Stimulated activated CD8-positive, alpha-beta memory T cell treated with anti-CD3 and anti-CD28 coated beads, Interleukin-15, amount 100 ng/mL, for 48 hours (primary cell): ENCODE measurements at places on chromosomes 12 and 14.

DNA sequence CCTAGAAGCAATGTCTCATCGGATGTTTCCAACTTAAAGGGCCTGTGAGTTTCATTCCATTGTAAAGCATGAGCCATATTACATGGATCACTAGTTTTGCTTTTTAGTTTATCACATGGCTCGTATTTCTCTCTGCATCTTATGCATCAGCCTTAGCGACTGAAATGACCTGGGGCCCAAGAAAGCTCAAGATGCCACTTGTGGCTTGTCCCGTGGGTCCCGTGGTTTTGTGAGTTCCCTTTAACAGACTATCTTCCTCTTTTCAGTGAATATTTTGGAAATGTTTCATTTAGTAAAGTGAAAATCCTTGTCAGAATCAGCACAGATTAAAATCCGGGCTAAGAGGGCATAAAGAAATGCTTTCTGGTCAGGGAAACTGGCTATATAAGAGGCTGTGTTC, 86.2 kb upstream of the PPM1H start:
- DNase-seq: no peak

DNA sequence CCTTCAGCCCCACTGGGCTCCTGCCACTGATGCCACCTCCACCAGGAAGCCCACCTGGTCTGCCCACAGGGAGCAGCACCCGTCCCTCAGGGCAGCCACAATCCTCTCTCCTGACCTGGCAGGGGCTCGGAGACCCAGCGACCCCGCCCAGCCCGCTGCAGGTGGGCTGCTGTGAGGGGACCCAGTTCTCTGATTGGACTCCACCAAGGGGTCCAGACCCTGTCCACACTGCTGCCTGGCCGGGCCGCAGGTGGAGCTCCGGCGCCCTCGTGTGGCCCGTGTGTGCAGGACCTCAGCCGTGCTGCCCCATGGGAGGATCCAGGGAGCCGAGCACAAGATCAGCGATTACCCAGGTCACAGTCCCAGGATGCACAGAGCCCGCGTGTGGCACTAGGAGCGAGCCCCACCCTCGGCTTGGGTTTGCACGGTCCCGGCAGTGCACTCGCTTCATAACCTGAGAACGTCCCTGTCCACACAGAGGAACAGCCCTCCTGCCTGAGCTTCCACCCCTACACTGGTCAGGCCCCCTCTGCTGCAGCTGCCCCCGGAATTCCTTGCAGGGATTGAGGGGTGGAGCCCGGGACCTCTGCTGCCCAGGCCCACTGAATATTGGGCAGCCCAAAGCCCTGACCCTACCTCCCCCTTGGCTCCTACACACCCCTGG, 35.4 kb upstream of the TMEM179 start:
- DNase-seq: peak; percentile 32

DNA sequence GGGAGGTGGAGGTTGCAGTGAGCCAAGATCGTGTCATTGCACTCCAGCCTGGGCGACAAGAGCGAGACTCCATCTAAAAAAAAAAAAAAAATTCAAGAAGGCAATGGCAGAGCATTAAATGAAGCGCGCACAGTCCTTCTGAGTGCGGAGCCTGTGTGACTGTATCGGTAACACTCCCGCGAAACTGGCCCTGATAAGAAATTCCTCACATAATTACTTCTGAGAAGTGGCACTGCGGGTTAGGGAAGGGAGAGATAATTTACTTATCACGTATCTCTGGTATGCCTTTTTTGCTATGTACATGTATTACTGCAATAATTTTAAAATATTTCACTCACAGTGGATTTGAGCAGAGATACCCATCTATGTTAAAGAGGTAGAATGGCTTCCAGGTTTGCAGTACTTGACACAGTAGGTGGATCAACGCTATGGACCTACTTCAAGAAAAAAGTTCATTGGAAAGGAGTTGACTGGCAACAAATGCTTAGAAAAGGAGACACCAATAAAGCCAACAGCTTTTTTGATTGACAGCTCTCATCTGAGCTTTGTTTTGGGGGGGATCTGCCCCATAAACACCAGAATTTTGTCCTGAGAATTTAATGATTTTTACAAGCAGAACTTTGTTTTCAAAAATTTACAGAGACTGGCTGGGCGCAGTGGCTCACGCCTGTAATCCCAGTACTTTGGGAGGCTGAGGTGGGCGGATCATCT, 29.2 kb upstream of the SPTLC2 start:
- no peak for DNase-seq

DNA sequence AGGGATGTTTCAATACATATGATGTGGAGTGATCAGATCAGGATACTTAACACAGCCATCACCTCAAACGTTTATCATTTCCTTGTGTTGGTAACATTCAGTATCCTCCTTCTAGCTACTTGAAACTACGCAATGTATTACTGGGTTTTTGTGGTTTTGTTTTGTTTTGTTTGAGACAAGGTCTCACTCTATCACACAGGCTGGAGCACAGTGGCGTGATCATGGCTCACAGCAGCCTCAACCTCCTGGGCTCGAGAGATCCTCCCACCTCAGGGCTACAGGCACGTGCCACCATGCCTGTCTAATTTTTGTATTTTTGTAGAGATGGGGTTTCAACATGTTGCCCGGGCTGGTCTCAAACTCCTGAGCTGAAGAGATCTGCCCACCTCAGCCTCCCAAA, 70.2 kb upstream of the BCL11B start:
- no peak for DNase-seq

DNA sequence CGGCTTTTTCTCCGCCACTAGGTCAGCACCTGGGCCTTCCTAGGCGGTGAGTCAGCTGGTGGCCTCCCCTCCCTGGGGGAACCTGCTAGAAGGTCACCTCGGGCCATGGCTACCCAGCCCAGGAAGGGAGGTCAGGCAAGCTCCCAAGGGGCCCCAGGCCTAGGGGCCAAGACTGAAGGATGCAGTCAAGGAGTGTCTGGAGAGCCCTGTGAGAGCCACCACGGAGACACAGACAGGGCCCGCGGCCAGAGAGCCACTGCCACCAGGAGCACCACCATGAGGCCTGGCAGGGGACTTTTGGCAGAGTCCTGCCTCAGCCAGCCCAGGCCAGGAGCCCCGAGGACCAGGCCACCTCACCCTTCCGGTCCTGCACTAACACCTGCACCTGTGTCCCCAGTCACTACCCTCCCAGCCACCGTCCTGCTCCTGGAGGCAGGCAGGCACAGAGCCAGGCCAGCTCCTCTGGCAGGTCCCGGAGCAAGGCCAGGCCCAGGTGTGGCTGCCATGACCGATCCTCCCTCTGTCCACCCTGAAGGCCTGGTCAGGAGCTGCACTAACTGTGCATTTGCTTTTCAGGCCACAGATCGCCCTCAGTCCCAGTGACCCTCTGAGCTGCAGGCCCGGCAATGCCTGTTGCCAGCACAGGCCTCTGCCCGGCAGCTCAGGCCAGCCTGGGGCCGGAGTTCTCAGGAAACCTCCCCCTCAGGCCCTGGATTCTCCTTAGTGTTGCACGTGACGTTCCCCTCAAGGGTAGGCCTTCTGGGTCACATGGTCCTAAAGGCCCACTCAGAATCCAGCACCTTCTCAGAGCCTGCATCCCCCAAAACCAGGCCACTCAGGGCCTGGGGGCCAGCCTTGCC, 6.9 kb downstream of the PHETA1 start:
- DNase-seq: no peak

DNA sequence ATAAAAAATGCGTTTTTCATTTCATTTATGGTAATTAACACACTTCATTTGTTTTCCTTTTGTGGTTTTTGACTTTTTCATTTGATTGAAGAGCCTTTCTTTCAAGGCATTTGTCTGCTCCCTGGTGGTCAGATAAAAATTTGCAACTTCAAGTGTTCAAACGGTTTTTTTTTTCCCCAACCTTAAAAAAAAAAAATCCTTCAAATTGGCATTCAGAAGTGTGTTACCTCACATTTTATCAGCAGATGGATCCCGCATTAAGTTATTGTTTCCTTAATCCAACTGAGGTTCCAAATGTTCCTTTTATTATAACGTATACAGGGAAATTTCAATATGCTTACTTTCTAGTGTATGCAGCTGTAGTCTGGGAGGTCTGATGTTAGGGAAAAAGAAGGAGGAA, 47.2 kb downstream of the MYF5 start:
- DNase-seq: no peak

GRCh38 chr12:4809013-4809448, 88.8 kb downstream of the GALNT8 start:
- no peak for DNase-seq

- no peak for DNase-seq
Observed at GRCh38 chr12:2288001-2288400, 235.2 kb downstream of the CACNA1C start.

GRCh38 chr14:39241637-39242036, 7.9 kb downstream of the MIA2 start:
- no peak for DNase-seq

DNA sequence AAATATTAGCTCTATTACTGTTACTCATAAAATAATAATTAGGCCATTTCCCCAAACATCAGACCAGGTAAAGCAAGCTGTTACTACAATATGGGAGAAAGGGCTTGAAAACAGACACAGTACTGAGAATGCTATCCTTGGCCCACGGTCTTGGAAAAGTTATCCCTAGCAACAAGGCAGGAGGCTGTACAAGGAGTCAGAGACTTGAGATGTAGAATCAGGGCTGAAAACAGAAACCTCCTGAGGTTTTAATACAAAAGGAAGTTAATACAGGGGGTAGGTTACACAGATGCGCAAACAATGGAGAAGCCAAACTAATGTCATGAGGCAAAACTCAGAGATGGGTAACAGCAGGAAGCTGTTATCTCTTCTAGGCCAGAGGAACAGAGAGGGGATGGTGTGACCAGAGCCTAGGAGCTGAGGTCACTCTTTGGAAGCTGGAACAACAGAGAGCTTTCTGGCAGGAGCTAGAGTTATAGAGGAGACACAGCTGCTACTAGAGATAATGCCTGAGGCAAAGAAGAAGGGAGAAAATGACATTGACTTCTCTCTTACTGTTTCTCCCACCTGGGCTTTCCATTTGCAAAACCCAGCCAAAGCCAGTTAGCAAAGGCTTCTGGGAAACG, 248.8 kb downstream of the SUDS3 start:
- DNase-seq: no peak

GRCh38 chr14:34582117-34582680, 42.7 kb upstream of the EAPP start:
- no peak for DNase-seq

DNA sequence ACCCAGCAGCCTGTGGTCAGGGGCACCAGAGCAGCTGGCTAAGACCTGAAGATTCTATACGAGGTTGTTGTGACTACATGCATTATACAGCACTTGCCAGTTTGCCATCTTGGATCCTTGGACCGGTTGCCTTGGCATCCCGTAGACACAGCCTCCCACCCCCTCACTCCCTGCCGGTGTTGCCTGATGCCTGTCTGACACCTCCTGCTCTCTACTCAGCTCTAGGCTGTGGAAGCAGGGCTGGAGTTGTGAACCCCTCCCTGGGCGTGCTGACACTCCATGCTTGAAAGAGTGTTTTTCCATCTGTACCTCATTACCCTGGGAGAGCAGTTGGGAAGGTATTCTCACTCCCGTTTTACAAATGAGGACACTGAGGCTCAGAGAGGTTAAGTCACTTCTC, 2.5 kb downstream of the CHGA start:
- no peak for DNase-seq

DNA sequence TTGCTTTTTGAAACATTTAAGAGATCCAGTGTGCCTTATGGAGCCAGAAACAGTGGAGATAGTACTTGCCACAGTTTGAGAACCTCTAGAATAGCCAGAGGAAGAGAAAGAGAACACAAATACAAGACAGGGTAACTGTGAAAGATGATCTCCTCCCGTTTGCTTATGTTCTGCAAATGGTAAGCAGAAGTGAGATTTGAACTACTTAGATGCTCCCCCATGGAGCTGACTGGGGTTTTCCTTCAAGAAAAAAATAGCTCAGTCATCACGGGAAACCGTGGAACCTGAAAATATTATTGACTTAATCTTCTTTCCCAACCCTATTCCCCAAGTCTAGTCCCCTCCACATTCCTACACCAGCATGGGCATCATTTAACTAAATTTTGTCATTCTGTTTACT, 87.1 kb downstream of the KIF21A start:
- DNase-seq: no peak

GRCh38 chr14:58635091-58635830, 2.5 kb upstream of the DACT1 start:
- no peak for DNase-seq

DNA sequence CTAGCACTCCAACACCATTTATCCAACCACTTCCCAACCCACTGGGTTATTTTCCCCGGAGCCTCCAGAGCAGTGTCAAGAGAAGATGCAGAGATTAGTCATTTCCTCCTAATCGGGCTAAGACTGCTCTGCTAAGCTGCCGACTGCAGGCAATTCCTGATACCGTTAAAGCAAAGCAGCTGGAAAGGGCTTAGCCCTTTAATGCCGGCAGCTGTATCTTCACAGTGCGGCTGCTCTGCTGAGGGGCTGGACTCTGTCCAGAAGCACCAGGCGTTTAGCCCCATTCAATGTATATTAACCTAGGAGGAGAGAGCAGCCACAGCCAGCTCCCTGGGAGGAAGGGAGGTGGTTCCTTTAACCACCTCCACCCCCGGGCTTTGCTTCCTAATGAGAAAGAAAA, 11.1 kb downstream of the AQP6 start:
- DNase-seq: no peak

GRCh38 chr12:65891219-65891618, 66.9 kb downstream of the HMGA2 start:
- no peak for DNase-seq

GRCh38 chr14:34376649-34377267, 85.3 kb downstream of the SPTSSA start:
- no peak for DNase-seq

- no peak for DNase-seq
Observed at GRCh38 chr14:31319701-31320100, 100.6 kb downstream of the HEATR5A start.

- no peak for DNase-seq
Observed at GRCh38 chr14:79730953-79731352, 480.4 kb downstream of the DIO2 start.

- DNase-seq: no peak
Observed at GRCh38 chr12:6608592-6609281, 1.6 kb upstream of the CHD4 start.

GRCh38 chr14:38536376-38537038, 280.6 kb upstream of the CLEC14A start:
- DNase-seq: no peak

- DNase-seq: no peak
Observed at GRCh38 chr14:28673056-28673455, 93.5 kb upstream of the FOXG1 start.
